ENCODE measurements at places on chromosomes 6 and 20.

DNA sequence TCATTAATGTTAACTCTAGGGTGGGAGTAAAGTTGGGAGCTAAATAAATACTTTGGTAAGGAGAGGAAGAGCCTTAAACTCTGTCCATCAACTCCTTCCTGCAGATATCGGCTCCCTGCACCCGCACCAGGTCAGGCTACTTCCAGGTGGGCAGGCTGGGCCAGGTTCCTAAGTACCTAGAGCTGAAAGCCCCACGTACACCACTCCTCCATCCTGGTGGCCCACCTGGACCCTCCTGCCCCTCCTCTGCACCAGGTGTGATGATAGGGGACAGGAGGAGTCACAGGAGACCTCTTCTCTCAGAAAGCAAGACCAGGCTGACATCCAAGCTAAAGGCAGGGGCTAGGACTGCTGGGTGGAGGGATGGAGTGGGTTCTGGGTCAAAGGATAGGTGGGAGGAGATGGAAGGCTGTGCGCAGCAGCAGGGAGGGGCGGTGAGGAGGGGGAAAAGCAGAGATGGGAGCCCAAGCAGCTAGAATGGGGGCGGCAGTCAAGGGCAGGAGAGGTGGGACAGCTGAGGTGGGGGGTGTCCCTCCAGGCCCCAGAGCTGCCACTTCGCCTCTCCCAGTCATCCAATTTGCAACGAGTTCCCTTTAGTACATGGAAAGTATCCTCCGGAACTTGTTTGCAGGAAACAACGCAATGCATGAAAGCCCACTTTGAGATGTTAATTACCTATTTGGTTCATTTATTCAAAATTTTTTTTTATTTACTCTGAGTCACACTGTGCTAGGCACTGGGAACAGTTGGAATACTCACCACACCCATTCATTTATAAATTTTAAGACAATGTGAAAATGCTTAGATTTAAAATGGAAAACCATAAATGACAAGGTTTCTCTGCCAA is 15.2 kb upstream of the TOX2 start:
- DNase-seq = no peak

DNA sequence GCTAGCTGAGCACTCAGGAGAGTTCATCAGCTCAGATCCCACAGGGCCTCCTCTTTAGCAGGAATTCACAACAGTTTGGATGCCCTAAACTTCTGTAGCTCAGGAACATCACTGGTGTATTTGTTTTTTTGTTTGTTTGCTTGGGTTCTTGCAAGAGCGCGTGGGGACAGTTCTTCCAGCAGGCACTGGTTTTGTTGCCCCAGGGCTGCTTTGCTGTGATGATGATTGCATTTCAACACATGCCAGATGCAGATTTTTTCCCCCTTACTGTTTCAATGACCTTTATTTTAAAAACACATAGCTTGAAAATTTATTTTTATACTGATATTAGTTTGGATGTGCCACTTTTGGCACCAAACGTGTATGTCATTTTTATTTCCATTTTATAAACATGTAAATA is 77.1 kb downstream of the DHX35 start:
- no peak for DNase-seq

DNA sequence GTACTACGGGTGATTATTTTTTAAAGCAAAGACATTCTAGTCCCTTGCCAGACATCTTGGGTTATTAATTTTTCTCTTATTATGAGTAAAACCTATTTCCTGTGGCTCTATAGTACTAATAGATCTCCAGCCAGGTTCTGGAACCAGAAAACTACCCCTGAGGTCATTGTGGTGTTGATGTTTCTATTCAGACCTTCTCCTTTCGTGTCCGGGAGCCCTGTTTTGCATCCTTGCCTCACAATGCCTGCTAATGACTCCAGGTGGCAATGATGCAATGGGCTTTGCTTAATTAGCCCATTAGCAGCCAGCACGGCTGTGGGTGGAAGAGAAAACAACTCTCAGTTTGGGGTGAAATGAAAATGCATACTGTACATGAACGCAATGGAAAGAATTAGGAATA is 62.9 kb upstream of the ARG1 start:
- DNase-seq = no peak

DNA sequence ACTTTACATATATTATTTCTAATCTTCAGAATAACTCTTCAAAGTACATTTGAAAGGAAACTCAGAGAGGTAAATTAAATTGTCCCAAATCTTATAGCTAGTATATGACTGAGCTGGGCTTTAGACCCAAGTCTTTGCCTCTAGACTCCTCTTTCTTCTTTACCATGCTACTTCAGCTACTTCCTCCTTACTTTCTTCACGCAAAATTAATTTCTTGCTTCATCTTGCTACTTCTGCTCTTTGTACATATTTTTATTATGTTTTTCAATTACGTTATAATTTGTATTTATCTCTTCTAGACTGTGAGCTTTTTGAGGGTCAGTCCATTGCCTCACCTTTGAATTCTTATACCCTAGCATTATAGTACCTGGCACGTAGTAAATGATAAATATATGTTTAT is 5.3 kb downstream of the TMEM170B start:
- no peak for DNase-seq

GRCh38 chr6:139480356-139481165 is 106.1 kb upstream of the CITED2 start:
- no peak for DNase-seq

GRCh38 chr6:76631622-76632021 is 559.2 kb upstream of the IMPG1 start:
- DNase-seq = no peak

GRCh38 chr20:44478206-44478605 is 2.5 kb downstream of the TTPAL start:
- no peak for DNase-seq

- DNase-seq = no peak
Measured at GRCh38 chr20:5973172-5973571, 22.7 kb downstream of the MCM8 start.

GRCh38 chr6:35240838-35241801 is 18.4 kb upstream of the ZNF76 start:
- peak; percentile 79 for DNase-seq

- DNase-seq = no peak
Measured at GRCh38 chr20:63179687-63180568, 36.0 kb downstream of the YTHDF1 start.

DNA sequence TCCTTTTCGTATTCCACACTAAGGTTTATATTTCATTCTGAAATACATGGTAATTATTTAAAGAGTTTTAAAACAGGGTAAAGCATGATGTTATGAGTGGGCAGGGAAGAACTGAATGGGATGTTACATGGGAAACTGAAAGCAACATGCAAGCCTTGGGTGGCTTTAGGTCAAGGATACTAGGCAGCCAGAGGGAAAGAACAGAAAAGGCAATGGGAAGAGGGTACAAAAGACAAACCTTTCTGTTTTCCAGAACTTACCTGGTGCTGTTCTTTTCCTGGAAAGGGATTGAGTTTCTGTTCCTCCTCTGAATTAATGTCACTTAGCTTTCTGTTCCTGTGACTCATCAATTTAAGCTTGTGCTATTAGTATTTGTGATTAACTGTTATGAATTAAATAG is 71.2 kb upstream of the SMIM8 start:
- DNase-seq = no peak

GRCh38 chr6:95785785-95786184 is 208.4 kb downstream of the MANEA start:
- DNase-seq = no peak

GRCh38 chr6:80457439-80457933 is 351.0 kb downstream of the BCKDHB start:
- no peak for DNase-seq

GRCh38 chr6:69294407-69294806 is 502.4 kb downstream of the LMBRD1 start:
- DNase-seq = no peak

- DNase-seq = no peak
Measured at GRCh38 chr20:17427638-17428037, 103.5 kb downstream of the BFSP1 start.

Measured in GM12892 (cell line).